Stimulated activated CD4-positive, alpha-beta T cell treated with anti-CD3 and anti-CD28 coated beads, TNF-alpha, amount 100 ng/mL, for 4 hours (primary cell): ENCODE measurements at places on chromosomes 1 and 21.

DNA sequence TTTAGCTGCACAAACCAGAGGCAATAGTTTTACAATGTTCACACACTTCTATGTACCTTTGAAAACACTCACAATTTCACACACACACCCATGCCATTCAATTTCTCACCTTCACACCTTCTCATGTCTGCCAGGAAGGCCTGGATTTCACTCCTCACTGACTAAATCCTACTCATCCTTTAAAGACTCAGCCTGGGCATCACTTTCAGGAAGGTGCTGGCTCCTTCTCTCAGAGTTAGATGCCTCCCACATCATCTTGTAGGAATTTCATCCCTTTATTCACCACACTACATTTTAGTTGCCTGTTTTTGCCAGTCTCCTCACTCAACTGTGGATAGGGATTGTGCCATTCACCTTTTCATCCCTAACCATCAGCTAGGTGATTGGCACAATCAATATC lies 2.3 kb downstream of the IL20 start:
- no peak for DNase-seq

DNA sequence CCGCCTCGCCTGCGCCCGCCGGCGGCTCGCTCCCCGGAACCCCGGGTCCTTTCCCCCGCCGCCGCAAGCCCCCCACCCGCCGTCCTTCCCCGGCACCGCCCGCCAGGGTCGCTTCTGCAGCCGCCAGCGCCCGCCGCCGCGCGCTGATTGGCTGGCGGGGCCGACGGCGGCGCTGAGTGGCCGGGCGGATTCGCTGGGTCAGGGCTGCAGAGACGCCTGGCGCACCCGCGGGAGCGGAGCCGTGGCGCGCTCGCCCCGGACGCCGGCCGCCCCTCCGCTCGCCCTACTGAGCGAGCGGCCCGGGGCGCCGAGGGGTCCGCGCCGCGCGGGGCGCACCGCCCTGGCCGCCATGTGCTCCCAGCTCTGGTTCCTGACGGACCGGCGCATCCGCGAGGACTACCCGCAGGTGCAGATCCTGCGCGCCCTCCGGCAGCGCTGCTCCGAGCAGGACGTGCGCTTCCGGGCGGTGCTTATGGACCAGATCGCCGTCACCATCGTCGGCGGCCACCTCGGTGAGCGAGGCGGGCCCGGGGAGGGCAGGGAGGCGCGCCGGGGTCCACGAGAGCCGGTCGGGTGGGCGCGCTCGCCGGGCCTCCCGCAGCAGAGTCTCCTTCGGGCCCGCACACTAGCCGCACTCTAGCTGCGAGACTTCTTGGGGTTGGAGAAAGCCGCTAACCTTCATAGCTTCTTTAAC lies at the start of gene RIMKLA:
TSS of gene RIMKLA (plus strand) at position 207 of the 694 bp plus-strand sequence. CDS start at position 350, 143 bp downstream.
- no peak for DNase-seq

GRCh38 chr1:100009458-100009857 lies 39.7 kb downstream of the SLC35A3 start:
- DNase-seq = no peak

DNA sequence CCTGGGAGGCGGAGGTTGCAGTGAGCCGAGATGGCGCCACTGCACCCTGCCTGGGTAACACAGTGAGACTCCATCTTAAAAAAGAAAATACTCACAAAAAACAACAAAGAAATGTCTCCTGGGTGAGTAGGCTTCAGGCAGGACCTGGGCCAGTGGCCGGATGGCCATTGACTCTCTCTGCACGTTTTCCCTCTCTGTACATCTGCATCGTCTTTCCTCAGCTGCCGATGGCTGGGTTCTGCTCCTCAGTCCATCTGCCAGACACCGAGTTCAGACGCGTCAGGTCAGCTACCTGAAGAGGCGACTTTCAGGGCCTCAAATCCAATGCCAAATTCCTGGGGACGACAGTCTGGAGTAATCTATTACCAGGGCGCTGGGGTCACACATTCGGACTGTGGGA lies 199.3 kb downstream of the CAMTA1 start:
- DNase-seq = no peak

- no peak for DNase-seq
These were observed 1.2 kb downstream of the MAPKAPK2 start for GRCh38 chr1:206685769-206686477.
